HFFc6 (cell line): ENCODE measurements at places on chromosomes 2 and 18.

GRCh38 chr18:42174909-42175308, 219.9 kb downstream of the PIK3C3 start:
- peak; percentile 8 for DNase-seq

- DNase-seq: no peak
Observed at GRCh38 chr2:165126244-165126643, 77.6 kb downstream of the SCN3A start.

- DNase-seq: no peak
Observed at GRCh38 chr2:84057917-84058560, 401.0 kb downstream of the SUCLG1 start.

DNA sequence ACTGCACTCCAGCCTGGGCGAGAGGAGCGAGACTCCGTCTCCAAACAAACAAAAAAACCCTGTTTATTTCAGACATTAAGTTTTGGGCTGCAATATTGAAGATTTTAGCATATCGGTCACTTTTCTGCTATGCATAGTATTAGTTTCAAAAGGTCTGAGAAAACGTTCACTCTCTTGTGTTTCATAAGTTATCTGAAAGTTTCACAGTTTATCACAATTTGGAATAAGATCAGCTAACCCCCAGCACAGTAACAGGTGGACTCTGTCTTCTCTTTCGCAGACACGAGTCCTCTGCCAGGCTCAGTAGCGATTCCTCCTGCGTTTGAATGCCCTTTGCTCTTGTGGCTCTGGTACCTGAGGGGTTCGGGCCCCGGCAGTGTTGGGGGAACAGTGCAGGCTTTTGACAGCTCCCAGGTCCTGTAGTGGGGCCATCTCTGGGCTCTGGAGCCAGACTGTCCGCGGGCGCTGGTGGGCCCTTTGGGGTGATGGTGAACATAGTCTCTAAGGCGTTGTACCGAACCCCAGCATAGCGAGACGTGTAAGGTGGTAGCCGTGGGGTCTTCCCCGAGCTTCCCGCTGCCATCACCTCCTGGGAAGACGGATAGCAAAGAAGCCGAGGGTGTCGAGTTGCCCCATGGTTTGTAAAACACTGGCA, 20.4 kb downstream of the NFATC1 start:
- no peak for DNase-seq

DNA sequence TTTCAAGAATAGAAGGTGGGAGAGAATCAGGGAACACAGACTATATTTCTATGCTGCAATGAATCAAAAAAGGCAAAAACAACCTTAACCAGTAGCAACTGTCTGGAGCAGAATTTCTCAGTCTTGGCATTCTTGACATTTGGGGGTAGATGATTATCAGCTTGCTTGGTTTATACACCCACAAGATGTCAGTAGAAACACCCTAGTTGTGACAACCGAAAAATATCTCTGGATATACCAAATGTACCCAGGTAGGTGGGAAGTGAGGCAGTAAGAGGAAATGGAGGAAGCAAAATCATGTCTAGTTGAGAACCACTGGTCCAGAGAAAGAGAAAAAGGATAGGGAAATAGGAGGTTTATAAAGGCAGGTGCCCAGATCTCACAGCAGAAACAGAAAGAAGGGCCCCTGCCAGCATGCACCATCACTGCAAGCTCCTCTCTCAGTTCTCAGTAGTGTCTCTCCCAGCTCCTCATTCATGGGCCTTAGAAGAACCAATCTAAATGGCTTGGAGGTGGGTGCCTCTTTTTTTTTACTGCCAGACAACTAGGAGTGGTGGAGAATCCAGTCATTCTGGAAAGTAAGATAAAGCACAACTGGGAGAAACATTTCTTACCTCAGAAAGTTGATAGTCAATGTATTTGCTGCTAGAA, 50.4 kb downstream of the MBD2 start:
- DNase-seq: no peak

DNA sequence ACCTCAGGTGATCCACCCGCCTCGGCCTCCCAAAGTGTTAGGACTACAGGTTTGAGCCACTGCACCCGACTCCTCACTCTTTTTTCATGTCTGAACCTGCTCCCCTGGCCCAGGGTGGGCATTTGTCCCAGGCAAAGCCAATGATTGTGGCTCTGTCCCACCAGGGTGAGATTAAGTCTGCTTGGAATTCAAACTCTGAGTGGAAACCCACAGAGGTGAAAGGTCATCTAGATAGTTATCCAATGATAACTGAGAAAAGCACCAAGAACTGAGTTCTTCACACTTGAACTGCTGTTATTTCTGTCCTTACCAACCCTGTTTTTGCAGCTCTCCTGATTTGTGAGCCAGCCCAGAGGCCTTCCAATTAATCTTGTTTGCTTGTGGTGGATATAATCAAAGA, 62.4 kb upstream of the ACVR1 start:
- no peak for DNase-seq

DNA sequence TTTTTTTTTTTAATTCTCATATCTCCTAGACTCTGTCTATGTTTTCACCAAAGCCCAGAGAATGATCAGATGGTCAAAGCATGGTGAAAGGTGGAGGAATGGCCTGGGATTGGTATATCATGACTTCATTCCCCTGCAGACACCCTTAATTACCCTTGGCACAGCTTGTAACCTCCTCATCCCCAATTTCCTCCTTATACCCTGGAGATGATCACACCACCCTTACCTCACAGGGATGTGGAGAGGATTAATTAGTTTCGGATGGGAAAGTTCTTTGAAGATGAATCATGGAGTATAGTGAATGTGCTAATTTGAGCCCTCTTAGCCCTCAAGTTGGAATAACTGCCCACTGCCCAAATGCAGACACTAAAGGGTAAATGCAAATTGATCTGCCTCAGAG, 138.0 kb upstream of the LYPD6 start:
- DNase-seq: no peak

DNA sequence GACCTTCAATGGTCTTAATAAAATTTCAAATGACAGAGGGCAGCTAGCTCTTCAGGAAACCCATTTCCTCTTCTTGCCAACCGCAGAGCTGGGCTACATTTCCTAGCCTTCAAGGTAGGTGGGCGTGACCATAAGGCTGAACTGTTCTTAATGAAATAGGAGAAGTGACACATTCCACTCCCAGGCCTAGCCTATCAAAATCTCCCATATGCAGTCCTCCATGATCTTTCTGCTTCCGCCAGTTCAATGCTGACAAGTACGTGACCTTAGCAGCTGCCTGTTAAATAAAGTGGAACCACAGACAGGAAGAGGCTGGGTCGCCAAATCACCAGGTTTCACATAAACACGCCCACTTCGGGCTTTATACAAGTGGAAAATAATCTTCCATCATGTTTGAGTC, 13.2 kb downstream of the SERPINE2 start:
- no peak for DNase-seq

- no peak for DNase-seq
Observed at GRCh38 chr18:50320719-50321118, 33.2 kb upstream of the CXXC1 start.

DNA sequence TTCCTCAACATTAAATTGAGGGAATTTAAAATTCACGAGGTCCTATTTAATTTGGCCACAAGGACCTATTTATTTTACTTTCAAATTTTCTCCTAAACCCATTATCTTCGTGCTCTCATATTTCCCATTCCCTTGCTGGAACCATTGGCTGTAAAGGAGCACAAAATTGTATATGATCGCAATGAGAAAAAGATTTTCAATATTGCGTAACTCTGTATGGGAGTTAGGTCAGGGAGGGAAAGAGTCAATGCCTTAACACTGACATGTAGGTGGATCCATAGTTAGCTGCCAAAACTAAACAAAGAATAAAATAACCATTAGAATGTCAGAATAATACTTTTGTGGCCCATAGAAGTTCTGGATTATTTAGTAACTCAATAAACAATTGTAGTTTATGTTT, 40.6 kb upstream of the ZC3H15 start:
- no peak for DNase-seq

- DNase-seq: peak; percentile 15
Observed at GRCh38 chr2:187826023-187826422, 271.8 kb upstream of the TFPI start.

- peak; percentile 45 for DNase-seq
Observed at GRCh38 chr18:77068321-77069312, 64.0 kb downstream of the MBP start.

- no peak for DNase-seq
Observed at GRCh38 chr2:15771124-15771523, 169.2 kb upstream of the MYCN start.

DNA sequence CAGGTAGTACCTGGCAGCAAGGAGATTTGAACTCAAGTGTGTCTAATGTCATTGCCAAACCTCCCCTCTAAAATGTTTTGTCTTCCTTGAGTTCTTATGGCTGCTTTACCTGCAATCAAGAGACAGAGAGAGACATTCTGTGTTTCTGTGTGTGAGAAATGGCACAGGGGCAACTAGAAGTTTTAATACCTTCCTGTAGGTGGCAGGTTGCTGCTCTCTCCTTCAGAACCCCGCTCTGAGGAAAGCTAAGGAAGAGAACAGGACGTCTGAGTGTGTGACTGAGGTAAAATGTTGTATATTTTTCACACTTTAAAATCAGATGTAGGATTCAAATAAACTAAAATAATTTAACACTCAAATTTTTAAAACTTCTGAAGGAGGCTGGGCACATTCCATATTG, 19.2 kb downstream of the DTNA start:
- peak; percentile 20 for DNase-seq

- DNase-seq: no peak
Observed at GRCh38 chr2:108634576-108635160, 84.6 kb upstream of the RANBP2 start.

DNA sequence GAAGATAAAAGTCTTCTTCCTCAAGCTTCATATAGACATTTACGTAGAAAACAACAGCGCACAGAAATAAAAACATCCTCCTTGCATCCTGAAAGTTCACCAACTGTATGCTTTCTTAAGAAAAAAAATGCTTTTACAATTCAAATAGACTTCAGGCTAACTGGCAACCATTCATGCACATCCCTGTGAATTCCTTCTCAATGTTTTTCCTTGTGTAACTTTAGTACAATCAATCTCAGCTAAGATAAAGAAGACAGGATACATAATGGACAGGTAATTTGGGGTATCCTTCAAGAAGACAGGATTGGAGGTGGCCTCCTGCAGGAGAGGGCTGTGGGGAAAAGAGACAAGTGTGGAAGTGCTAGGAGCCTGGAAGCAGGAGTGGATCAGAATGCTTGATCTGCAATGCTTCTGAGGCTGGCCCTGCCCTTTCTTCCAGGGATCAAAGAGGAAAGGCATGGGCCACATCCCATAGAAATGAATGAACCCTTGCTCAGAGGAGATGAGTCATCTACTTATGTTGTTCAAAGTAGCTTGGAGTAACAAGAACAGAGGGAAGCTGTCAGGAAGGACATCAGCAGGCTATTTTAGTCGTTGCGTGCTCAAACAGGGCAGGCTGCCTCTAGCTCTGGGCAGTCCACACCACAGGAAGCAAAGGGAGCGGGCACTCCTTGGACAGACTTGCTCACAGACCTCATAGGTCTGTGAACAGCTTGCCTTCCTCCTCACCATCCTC, 126.6 kb downstream of the TMEM131 start:
- peak; percentile 95 for DNase-seq

DNA sequence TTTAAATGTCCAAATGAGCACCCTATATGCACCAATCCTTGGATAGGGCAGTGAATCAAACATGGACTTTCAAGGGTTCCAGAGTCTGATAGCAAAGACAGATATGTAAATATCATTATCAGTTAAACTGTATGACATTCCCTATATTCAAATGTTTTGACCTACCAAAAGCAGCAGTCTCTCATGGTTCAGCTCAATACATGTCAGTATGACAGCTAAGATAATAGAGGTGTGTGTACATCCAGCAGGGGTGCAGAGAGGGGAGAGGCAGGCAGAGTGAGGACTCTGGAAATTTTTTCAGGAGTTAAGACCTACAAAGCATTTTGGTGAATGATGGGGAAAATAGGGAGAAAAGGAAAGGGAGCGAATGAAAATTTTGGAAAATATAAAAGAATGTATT, 106.3 kb downstream of the MYO3B start:
- DNase-seq: no peak

- no peak for DNase-seq
Observed at GRCh38 chr18:46164920-46165319, 60.7 kb downstream of the HAUS1 start.

- DNase-seq: peak; percentile 9
Observed at GRCh38 chr2:40130251-40130994, 321.5 kb downstream of the SLC8A1 start.

- no peak for DNase-seq
Observed at GRCh38 chr2:146931109-146931508, 913.7 kb upstream of the ACVR2A start.

DNA sequence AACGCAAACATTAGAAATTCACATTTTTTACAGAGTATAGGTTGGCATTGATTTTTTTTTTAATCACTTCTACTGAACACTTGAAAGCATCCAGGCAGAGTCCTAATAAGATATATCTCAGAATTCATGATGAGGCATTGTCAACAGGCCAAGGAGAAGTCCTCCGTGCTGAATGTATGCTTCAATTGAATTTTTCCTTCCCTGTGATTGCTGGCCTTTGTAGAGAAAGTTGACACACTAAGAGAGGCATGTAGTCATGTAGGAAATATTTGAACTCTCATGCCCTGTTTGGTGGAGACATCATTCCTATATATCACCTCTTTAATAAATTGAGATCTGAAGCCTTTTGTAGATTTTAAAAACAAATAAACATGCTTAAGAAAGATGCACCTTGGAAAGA, 844.9 kb downstream of the CPS1 start:
- no peak for DNase-seq

DNA sequence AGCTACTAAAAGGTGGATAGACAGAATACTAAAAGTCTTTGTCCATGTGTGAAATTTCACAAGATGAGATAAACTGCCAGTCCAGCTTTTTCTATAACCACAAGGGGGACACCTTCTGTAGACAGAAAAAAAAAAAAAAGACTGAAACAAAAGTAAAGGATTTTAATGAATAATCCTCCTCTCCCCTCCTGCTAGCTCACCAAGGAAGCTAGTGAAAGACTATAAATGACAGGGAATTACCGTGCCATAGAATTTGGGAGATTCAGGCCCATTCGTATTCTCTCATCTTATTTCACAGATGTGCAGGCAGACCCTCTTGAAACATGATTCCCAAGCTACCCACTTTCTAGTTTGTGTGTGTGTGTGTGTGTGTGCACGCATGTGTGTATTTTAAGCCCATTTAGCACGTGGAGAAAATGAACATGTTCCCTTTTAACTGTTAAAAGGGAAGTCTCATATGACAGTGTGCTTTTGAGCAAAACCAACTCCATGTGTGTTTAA, 36.3 kb upstream of the SLC8A1 start:
- peak; percentile 45 for DNase-seq

- DNase-seq: peak; percentile 48
Observed at GRCh38 chr18:34661464-34662087, 48.5 kb upstream of the DTNA start.

DNA sequence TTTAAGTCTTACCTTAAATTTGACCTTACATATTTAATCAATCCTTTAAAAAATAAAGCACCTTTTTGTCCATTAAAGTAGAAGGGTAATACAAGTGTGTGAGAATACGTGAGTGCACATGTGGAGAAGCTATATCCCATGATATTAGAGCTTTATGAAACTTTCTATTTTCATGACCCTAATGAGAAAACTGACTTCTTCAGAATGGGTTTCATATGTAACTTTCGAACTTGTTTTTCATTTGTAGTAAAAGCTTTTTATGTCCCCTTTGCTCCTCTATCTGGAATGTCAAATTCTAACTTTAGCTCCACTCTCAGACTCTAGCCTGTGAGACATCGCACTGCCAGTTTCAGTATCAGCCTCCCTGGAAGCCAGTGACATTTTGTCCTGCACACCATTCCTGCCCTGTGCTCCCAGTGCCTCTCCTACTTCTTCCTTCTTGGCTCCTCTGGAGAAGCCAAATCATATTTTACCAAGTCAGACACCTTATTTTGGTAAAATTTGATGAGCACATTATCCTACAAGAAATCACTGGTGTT, 42.0 kb downstream of the MAPRE2 start:
- no peak for DNase-seq

GRCh38 chr2:7773362-7774360, 856.4 kb downstream of the RNF144A start:
- peak; percentile 25 for DNase-seq
